ENCODE measurements at places on chromosomes 7 and 10.

DNA sequence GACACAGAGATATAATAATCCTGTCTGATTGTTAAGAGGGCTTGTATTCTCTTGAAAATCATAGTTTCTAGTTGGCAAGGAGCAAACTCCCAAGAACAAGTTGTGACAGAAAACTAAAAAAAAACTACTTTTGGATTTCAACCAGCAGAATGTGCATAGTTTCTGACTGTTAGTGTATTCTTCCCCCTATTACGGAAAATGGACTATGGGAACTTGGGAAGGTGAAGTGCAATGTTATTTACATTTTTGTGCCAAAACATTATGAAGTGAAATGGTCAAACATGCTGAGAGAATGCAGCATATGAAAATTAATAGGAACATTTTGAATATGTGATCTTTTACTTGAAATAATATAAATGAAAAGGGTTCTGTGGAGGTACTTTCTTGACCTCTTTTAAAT lies 660.8 kb downstream of the SUGCT start:
- DNase-seq = no peak

DNA sequence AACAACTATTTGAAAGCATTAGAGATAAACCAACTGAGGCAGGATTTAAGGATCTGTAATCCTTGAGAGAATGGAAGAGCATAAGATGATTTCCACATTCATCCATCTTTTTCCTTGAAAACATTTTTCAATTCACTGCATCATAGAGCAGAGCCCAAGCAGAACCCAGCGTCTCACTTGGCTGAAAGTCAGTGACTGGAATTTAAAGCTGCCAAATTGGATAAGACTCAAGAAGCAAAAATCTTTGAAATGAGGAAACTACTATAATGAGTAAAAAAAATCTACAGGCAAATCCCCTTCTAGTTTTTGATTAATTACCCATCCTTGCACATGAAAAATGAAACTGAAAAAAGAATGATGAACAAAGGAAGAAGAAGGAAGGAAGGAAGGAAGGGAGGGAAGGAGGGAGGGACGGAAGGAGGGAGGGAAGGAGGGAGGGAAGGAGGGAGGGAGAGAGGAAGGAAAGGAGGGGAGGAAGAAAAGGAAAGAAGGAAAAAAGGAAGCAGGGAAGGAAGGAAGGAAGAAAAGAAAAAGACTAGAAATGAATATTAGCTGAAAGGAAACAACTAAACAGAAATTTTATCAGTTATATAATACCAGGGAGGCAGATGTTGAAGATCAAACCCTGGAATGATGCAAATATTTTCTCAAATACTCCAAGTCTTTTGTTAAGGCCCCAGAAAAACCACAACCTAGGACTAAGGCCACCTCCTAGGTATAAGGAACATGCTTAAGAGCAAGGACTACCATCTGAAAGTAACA lies 336.3 kb upstream of the MAGI2 start:
- DNase-seq = no peak

GRCh38 chr7:157825325-157825724 lies 488.5 kb downstream of the DNAJB6 start:
- no peak for DNase-seq

- DNase-seq = peak; percentile 6
Observed at GRCh38 chr7:116862951-116863670, 724 bp downstream of the CAPZA2 start.

GRCh38 chr10:55410415-55410885 lies 609.4 kb upstream of the PCDH15 start:
- peak; percentile 95 for DNase-seq

DNA sequence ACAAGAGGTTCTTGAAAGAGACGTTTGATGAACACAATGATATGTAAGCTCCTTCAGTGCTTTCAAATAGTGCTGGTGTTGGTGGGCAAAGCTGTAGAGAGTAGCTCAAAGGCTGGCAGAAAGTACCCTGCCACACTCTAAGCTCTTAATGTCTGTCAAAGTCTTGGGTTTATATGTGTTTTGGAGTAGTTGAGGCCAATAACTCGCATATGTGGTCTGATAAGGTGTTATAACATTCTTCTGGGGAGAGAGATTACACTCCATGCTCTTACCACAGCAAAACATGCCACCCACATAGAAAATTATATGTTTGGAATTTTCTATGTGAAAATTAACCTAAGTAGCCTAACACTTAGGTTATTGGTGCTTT lies 30.8 kb upstream of the NME8 start:
- DNase-seq = no peak

DNA sequence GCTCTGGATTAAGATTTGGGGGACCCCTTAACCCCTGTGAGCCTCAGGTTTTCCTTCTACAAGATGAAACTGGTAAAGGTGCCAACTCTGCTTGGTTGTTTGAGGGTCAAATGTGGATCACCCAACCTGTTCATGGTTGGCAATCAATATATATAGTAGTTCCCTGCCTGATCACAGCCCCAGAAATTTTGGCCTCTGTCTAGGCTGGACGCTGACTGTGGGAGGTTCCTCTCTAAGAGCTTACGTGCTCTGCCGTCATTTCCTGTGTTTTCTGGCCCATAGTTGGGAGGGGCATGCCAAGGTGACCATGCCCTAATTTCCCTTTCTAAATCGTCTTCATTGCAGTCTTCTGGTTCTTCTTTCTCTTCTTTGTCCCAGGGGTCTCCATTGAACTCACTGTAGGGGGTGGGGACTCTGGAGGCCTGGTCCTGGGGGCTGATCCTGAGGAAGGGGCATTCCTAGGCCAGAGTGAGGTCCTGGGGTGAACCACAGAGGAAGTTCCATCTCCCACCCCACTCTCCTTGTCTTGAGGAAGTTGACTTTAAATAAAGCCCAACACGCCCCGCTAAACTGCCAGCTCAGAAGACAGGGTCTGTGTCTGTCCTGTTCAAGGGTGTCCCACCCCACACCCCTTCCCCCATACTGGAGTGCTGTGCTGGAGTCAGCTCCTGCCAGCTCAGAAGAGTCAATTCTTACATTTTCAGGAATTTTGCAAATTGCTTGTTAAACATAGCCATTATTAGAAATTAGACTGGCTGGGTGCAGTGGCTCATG lies 98.9 kb upstream of the SDK1 start:
- no peak for DNase-seq

- DNase-seq = no peak
Observed at GRCh38 chr7:46775020-46775419, 806.9 kb downstream of the TNS3 start.

DNA sequence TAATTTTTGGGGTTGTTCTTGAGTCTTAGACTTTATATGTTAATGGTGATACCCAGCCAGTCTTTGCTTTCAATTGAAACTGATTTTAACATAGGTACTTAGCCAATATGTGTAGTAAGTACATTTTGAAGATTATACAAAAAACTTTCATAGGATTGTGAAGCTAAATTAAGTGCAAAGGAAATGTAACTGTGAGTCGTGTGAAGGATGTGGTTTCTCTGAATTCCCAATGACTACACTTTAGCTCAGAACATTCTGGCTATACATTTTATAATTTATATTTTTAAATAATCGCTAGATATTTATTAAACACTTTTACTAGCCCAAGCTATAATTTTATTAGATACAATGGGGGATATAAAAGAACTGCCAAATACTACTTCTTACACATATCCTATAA lies 359.3 kb downstream of the PCLO start:
- DNase-seq = no peak

DNA sequence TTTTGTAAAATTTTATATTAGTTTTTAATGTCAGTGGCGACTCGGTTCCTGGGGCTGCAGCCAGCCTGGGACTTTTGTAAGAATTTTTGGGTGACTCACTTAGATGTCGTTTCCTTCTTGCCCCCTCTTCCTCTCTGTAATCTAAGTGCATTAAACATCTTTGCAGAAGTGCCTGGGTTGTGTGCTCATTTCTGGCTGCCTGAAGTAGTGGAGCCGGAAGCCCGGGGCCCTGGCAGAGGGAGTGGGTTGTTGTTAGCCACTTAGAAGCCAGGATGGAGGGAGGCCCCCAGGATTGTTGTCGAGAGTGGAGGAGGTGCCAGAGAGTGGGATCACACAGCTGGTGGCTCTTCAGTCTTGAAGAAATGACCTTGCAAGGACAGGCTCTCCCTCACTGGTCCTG lies 11.0 kb upstream of the TRIM8 start:
- DNase-seq = no peak

- DNase-seq = no peak
Observed at GRCh38 chr7:82745820-82746219, 302.2 kb upstream of the CACNA2D1 start.

Data from COR-L47 (cell line).